ENCODE measurements at places on chromosomes 3 and 15. TPM values are rescaled to one million over a fixed set of nuclear protein-coding genes. Genes with fewer than 3 reads are reported as not detected.

DNA sequence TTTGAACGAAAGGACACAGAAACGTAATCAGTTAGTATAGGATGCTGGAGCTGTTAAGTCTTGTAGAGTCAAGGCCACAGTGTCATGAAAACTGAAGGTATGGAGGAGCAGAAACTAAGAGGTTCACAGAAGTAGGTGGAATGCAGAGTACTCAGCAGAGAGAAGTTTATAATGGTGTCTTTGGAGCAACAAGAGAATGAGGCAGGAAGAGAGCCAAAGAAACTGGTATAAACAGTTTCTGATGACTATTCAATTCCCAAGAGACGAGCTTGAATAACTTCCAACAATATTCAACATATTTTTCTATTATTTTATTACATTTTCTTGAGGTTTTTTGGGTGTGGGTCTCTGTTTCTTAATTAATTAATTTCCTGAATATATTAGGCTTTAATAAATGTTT, 29.6 kb downstream of the GALK2 start:
- DNase-seq: no peak

Gene SAMD7
- total RNA-seq: not detected

Gene SLC28A1
- not detected for total RNA-seq

GRCh38 chr3:159787178-159787574, 201.5 kb upstream of the IL12A start:
- no peak for DNase-seq

DNA sequence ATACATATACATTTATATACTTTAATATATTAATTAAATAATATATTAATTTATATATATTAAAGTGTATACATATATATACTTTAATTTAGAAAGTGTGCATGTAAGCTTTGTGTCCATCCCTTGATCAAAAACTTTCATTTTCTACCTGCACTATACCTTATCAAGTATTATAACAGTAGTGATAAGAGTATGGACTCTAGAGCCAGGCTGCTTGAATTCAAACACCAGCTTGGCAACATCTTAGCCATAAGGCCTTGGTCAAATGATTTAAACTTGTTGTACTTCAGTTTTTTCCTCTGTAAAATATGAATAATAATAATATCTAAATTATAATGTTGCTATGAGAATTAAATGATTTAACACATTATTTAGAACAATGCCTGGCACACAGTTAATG, 327.6 kb upstream of the NECTIN3 start:
- no peak for DNase-seq

Gene SLC28A2
- not detected for total RNA-seq

Gene KBTBD8
- total RNA-seq: 4.3 TPM

DNA sequence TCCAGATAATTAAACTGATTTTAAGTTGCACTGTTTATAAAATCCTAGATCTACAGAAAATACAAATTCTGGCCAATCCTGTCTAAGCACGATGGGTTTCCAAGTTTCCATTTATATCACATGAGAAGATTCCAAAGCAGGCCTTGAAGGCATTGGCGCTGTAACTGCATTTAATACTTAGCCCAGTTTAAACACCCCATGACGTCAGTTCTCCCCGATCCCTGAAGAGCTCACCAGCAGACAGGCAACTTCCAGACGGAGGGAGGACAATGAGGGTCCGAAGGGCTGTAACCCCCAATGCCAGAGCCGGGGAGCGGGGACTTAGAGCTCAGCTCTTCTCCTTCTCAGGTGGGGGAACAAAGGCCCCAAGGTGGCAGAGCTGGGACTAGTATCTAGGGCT, 117.3 kb downstream of the XXYLT1 start:
- DNase-seq: no peak

Gene KCNAB1
- total RNA-seq: 9.1 TPM

- no peak for DNase-seq
Measured at GRCh38 chr15:77064063-77064462, 6.8 kb downstream of the TSPAN3 start.

DNA sequence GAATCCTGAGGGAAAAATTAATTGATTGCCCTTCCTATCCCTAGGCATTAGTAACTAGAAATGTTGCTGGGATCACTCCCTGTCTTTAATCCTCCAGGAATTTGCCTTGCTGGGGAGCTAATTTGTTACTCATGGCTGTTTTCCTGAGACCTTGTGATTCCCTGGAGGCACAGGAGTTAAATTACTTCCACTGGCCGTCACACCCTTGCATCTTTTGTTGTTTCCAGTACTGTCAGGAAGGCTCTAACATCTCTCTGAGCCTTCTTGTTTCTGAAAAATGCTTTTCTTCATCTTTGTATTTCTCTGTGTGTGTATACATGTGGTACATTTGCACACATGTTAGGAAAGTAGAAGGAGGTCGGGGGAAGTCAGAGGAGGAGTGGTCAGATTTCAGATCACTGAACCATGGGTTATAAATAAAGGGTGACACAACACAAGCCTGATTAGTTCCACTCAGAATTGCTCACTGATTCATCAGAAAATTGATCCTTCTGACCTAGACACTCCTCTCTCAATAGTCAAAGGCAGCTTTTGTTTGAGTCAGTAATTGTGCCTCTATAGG, 23.5 kb upstream of the LRRFIP2 start:
- DNase-seq: no peak

Gene LOXL1
- 30.9 TPM for total RNA-seq

All from ureter (tissue), 1 donor.